Neural crest cell (in vitro differentiated cells): ENCODE measurements at places on chromosomes 16 and 17. TPM values are rescaled to one million over a fixed set of nuclear protein-coding genes. Genes with fewer than 3 reads are reported as not detected.

DNA sequence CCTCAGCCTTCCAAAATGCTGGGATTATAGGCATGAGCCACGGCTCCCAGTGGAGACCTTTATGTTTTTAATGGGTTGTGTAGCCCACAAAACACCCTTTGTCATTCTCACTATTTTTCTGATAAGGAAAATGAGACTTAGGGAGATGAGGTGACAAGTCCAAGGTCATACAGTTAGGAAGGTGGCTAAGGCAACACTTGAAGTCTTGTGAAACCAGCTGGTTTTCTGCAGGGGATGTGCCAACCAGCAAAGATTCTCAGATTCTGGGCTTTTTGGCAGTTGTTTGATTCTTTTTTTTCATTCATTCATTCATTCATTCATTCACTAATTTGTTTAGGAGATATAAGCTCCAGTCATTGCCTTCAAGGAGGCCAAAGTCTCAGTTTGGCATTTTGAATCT, 10.0 kb upstream of the PHOSPHO1 start:
- H3K36me3 ChIP-seq, result no peaks in the 10 kb centered on the region
- no peaks in the 10 kb centered on the region for H3K4me1 ChIP-seq
- H3K4me3 ChIP-seq, result no peak overlapping the region
- H3K27me3 ChIP-seq, result peaks cover 11% of the 10 kb centered on the region

DNA sequence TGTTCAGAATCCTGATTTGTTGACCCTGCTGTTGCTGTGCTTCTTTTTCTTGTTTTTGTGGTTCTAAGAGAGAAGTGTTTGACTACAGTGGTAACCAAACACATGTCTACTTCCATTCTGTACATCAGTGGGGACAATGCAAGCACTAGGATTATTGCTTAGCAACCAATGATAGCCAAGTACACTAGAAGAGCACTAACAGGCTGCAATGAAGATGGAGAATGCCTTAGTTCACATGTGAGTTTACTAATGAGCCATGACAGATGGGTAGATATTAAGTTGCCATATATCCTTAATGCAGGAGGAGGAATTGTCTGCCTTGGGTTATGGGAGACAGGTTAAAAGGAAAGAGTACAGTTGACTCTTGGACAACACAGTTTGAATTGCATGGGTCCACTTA, 8.3 kb downstream of the EFCAB5 start:
- H3K27ac ChIP-seq, result peak overlapping the region; percentile 53
- H3K4me3 ChIP-seq, result no peak overlapping the region
- H3K27me3 ChIP-seq, result no peaks in the 10 kb centered on the region

Gene HEATR9
- total RNA-seq, result not detected in 2 replicates

Gene FOXN1
- total RNA-seq, result not detected in 2 replicates

GRCh38 chr16:57479205-57479975, 6.9 kb downstream of the DOK4 start:
- H3K4me1 ChIP-seq, result peaks cover 28% of the 10 kb centered on the region
- no peak for DNase-seq
- H3K27ac ChIP-seq, result peak overlapping the region; percentile 29
- peak overlapping the region; percentile 92 for H3K4me3 ChIP-seq
- H3K36me3 ChIP-seq, result no peaks in the 10 kb centered on the region

GRCh38 chr16:24624102-24624501, 84.7 kb downstream of the RBBP6 start:
- no peaks in the 10 kb centered on the region for H3K36me3 ChIP-seq
- H3K4me3 ChIP-seq, result no peak overlapping the region

- H3K4me1 ChIP-seq, result no peaks in the 10 kb centered on the region
- no peak overlapping the region for H3K4me3 ChIP-seq
- no peak for DNase-seq
- H3K36me3 ChIP-seq, result no peaks in the 10 kb centered on the region
Observed at GRCh38 chr16:59385491-59385890, 651.4 kb upstream of the GOT2 start.

DNA sequence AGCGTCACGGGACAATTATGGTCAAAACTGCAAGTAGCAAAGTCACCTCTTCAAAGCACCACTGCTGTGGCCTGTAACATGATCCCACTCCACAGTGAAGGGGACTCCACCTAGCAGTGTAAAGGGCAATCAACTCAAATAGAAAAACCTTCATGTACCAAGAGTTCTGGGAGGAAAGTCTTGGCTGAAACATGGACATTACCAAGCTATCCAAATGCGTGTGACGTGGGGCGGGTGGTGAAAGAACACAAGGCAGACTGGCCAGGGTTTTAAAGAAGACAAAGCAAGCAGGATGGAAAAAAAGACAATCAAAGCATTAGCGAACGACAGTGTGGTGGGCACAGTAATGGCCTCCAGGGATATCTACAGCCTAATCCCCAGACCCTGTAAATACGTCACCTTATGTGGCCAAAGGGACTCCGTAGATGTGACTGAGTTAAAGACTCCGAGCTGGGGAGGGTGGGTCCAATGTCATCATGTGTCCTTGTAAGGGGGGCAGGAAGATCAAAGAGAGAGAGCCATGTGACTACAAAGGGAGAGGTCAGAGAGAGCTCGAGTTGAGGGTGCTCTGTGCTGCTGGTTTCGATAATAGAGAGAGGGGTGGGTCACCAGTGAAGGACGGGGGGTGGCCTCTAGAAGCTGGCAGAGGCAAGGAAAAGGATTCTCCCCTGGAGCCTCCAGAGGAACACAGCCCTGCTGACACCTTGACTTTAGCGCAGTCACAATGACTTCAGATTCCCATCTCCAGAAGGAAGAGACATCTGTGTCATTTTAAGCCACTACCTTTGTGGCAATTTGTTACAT, 6.0 kb downstream of the HSDL1 start:
- H3K27me3 ChIP-seq, result no peaks in the 10 kb centered on the region
- peaks cover 61% of the 10 kb centered on the region for H3K4me1 ChIP-seq
- DNase-seq, result no peak
- peak overlapping the region; percentile 63 for H3K4me3 ChIP-seq
- H3K36me3 ChIP-seq, result peaks cover 4% of the 10 kb centered on the region
